Head of caudate nucleus (tissue), 42 donors: ENCODE measurements at places on chromosomes 12 and 14.

DNA sequence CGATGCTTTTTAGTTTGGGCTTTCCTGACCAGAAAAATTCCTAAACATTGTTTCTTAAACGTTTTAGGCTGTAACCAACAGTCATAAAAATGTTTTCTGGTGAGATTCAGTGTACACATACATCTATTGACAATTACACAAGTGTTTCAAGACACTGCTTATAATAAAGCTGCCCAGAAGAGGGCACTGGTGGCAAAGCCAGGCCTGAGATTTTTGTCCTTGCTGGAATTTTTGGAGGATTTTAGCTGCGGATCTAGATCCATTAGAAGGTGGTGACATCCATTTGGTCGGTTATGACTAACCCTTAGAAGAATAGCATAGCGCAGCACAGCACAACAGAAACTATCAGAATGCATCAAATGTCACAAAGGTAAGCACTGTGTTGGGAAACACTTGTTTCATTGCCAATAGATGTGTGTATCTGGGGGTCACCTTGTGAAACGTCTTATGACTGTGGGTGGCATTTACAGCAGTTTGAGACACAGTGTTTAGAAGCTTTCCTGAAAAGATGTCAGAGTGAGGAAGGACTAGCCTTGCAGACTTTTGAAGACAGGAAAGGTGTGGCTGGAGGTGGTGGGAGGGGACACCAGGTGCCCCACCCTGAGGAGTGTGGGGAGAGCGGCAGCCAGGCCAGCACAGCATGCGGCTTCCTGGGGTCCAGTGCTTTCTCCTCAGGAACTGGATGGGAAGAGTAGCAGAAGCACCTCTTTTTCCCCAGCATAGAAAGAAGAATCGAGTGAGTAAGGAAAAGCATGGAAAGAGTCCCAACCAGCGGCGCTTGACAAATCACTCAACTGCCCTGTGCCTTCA, 54.7 kb upstream of the FKBP4 start:
- no peak for DNase-seq

- no peak for DNase-seq
Observed at GRCh38 chr14:58830121-58830520, 192.4 kb downstream of the DACT1 start.

- no peak for DNase-seq
Observed at GRCh38 chr12:113393749-113394148, 9.9 kb downstream of the SDS start.

GRCh38 chr14:60646226-60646818, 3.0 kb downstream of the SIX1 start:
- no peak for DNase-seq

- no peak for DNase-seq
Observed at GRCh38 chr12:25051656-25052195, 102.8 kb upstream of the BCAT1 start.

GRCh38 chr14:100134586-100134985, 24.9 kb downstream of the DEGS2 start:
- no peak for DNase-seq

- DNase-seq = no peak
Observed at GRCh38 chr12:1434296-1434955, 160.0 kb downstream of the FBXL14 start.

- no peak for DNase-seq
Observed at GRCh38 chr12:104371043-104371870, 67.7 kb downstream of the EID3 start.

- no peak for DNase-seq
Observed at GRCh38 chr14:60757567-60758002, 23.0 kb downstream of the MNAT1 start.

GRCh38 chr14:20751963-20752562, 6.4 kb downstream of the EDDM3A start:
- DNase-seq = no peak

- no peak for DNase-seq
Observed at GRCh38 chr12:96803969-96804368, 103.1 kb upstream of the NEDD1 start.

DNA sequence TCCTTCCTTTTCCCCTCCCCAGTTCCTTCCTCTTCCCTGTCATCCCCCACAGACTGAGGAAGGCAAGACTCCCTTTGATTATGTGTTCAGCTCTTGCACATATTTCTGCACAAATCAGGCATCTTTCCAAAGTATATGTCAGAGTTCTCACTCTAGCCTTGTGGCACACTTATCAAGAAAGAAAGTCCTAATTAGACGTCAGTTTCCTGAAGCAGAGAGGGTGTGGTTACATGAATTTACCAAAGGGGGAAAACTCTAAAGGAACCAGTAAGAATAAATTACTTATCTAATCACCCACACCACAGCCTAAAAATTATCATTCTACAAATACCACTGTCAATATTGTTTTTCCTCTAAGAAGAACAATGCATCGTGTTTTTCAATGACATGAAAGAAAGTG, 120.7 kb upstream of the GRIP1 start:
- DNase-seq = no peak

- no peak for DNase-seq
Observed at GRCh38 chr12:63083046-63083445, 68.0 kb downstream of the AVPR1A start.

DNA sequence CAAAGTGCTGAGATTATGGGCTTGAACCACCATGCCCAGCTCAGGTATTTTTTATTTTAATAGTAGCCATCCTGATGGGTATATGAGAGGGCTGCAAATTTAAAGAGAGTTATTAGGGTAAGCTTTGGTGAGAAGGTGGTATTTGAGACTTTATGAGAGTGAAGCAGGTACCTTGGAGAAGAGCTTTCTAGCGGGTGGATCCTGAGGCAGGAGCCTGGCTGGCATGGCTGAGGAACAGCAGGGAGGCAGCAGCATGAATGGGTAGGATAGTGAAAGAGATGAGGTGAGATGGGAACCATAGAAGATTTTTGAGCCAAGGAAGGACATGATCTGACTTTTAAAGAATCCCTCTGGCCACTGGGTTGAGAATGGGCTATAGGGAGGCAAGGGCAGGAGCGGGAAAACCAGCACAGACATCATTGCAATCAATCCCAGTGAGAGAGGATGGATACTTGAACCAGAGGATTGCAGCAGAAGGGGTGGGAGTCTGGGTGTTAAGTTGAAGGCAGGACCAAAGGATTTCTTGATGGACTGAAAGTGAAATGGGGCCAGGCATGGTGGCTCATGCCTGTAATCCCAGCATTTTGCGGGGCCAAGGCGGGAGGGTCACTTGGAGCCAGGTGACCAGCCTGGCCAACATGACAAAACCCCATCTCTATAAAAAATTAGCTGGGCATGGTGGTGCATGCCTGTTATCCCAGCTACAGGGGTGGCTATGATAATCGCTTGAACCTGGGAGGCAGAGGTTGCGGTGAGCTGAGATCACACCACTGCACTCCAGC, 5.7 kb downstream of the SVOP start:
- DNase-seq = no peak

DNA sequence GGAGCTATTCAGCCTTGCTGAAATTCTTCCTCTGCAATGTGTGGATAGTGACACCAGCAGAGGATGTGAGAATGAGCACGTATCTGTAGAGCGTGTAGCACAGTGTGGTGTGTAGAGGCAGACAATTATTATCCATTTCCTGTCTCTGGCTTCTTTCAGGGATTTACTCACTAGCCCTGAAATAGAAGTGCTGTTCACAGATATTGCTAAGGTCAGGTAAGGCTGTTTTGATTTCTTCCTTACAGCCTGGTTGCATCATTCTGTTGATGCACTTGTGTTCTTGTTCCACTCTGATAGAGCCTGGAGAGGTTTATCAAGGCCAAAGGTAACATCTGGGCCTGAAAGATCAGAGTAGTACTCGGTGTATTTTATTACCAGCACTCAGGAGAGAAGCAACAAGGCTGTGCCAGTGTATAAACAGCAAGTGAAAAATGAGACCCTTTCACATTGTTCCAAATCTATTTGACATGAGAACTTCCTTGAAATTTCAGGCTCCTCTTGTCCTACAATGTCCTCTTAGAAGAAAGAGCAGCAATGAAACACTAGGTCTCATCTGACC, 16.7 kb downstream of the ARG2 start:
- DNase-seq = no peak

GRCh38 chr12:98058838-98059237, 456.6 kb upstream of the TMPO start:
- DNase-seq = no peak

GRCh38 chr12:54282949-54283593, 2.5 kb downstream of the HNRNPA1 start:
- DNase-seq = no peak

DNA sequence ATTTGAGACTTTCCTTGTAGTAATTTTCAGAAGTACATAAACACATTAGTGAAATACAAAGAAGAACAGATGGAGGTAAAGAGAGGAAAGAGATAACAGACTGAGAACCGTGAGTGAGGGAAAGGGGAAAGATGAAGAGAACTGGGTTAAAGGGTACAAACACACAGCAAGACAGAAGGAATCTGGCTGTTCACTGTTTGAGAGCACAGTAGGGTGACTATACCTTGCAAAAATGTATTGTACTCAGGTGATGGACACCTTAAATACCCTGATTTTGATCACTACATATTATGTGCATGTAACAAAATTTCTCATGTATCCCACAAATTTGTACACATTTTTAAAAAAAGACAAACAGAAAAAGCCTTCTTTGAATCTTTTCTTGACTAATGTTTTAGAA, 2.7 kb upstream of the TRHDE start:
- no peak for DNase-seq

GRCh38 chr12:77578466-77579220, 252.1 kb upstream of the NAV3 start:
- no peak for DNase-seq

DNA sequence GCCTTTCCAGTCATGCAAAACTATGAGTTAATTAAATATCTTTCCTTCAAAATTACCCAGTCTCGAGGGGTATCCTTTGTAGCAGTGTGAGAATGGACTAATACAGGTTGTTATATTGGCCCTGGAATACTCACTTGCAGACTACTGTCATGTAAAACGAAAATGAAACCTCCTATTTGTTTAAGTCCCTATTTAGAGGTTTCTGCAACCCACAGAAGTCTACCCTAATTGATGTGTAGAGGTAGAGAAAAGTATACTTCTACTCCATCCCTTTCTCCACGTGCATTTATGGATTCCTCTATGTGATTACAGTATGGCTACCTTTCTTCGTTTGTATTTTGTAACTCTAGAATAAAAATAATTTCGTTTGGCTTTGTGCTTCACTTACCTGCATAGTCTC, 371.1 kb downstream of the FSCB start:
- no peak for DNase-seq

DNA sequence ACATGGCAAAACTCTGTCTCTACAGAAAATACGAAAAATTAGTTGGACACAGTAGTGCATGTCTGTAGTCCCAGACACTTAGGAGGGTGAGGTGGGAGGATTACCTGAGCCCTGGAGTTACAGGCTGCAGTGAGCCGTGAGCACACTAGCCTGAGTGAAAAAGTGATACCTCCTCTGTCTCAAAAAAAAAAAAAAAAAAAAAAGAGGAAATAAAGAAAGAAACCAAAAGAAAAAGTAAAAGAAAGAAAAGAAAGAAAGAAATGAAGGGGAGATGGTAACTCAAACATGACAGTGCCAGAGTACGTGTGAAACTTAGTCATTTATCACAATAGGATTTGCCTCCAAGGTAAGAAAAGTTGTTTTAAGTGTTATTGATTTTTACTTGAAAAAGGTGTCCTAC, 407.0 kb upstream of the MGAT4C start:
- DNase-seq = no peak

DNA sequence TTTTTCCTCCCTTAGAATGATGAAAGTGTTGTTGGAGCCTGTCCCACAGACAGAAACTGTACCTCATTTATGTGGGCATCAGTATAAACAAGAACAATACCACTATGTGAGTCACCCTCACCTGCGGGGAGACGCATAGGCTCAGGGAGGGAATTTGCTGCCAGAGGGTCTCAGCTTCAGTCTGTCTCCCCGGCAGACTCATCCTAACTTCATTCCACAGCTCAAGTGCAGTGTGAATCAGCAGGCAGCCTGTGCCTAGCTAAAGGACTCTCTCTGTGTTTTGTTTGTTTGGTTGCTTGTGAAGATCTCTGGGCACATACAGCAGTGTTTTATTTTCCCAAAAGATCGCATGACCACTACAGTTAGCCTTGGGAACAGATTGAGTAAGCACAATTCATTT, 98.9 kb downstream of the PRKCH start:
- no peak for DNase-seq

- DNase-seq = no peak
Observed at GRCh38 chr14:92217936-92218335, 96.2 kb downstream of the CPSF2 start.

DNA sequence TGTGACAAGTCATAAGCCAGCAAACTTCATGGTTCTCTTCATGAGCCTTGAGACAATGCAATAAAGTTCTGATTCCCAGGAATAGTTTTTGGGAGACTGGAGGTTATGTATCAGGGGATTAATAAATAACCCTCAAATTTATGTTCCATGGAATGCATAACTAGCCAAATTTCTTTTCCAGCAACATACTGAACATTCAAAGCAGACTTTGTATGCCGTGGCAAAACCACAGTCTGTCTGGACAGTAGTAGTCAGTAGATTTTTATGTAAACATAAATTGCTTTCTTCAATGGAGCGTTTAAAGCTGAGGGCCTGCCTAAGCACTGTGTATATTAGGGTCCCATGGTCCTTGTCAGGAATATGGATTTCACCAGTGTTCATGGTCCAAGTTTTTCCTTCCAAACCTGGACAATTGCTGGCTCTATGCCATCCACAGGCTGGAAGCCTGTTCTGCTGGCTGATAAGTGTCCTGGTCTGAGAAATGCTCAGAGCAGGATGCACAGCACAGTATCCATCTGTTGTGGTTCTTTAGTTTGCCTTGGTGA, 144.9 kb downstream of the SRGAP1 start:
- DNase-seq = no peak

DNA sequence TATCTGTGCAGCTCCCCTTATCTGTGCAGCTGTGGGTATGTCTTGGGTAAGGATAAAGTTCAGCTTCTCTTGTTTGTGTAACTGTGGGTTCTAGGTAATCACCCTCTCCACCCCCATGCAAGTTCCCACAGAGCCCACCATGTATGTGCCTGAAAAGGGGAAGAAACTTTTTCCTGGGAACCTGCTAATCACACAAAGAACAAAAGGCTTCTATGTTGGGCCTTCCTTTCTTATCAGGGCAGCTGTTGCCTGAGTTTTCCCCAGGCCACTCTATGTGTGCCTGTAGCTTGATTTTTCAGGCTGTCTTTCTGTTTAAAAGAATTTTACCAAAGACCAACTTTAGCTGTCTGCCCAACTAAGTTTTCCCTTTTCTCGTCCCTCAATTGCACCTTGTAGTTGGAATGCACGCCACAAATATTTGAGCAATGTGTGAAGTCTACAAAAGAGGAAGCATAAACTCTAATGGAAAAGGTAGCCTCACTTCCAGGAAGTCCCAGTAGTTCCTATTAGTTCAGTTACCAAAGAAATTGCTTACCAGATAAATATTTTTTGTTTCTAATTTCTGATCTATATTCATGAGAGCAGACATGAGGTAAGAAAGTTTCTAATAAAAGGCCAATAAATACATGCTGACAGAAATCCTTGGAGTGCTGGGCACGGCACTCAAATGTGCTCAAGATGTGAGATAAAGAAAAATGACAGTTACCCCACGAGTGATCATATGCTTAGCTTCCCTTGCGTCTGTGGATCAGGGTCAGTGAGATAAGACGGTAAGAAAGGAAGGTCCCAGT, 2.7 kb upstream of the GALC start:
- DNase-seq = no peak
